Urinary bladder (tissue), 4 donors: ENCODE measurements at places on chromosomes 5 and 9. TPM values are rescaled to one million over a fixed set of nuclear protein-coding genes. Genes with fewer than 3 reads are reported as not detected.

Gene STING1
- 20.0 TPM for total RNA-seq

Gene PCDHB16
- total RNA-seq = 3.3 TPM

Gene TEX48
- total RNA-seq = not detected

Gene KIAA1958
- 11.3 TPM for total RNA-seq

Gene PTBP3
- total RNA-seq = 59.9 TPM

Gene SMIM33
- total RNA-seq = not detected

Gene MSMP
- 0.53 TPM for total RNA-seq

Gene PCDHGA7
- total RNA-seq = 6.9 TPM

Gene PITX1
- 50.1 TPM for total RNA-seq

Gene PCDHB8
- 1.6 TPM for total RNA-seq

Gene SAPCD2
- 3.2 TPM for total RNA-seq

Gene ACOT12
- total RNA-seq = 0.21 TPM

Gene SDHA
- 58.3 TPM for total RNA-seq

Gene ZDHHC11
- total RNA-seq = 9.3 TPM

Gene FLT4
- 18.2 TPM for total RNA-seq
